ENCODE measurements at places on chromosomes 6 and 20.

DNA sequence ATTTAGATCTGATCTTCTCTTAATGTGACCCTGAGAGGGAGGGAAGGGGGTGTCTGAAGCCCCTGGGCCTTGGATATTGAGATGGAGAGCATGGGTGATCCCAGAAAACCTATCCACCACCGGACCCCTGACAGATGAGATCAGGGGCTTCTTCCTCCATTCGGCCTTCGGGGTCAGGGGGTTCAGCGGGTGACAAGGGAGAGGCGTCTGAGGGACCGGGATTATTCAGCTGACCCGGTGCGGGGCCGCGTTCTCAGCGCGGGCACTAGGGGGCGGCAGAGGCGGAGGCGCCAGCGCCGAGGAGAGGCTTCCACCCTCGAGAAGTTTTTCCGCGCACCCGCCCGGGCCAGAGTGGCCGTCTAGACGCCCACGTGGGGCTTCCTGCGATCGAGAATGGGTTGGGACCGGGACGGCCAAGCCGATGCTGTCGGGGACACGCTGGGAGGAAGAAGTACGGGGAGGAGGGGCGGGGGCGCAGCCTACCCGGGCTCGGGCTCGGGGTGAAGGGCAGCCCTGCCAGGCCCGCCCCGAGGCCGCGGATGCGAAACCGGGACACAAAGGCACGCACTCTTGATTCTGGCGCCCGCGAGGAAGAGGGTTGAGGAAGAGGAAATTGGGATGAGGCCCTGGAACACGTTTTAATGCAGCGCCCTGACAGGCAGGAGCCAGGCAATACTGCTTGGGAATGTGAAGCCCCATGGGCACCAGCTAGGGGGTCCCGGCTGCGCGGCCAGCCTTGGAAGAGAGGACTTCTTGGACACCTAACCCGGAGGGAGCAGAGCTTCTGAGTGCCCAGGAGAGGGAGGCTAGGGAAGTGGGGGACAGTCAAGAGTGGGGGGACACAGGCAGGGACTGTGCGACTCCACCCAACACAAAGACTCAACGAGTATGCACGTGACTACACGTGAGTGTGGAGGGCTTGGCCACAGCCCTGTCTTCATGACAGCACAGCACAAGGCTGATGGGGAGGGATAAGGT lies 30.6 kb downstream of the COL11A2 start:
- no peak for DNase-seq

DNA sequence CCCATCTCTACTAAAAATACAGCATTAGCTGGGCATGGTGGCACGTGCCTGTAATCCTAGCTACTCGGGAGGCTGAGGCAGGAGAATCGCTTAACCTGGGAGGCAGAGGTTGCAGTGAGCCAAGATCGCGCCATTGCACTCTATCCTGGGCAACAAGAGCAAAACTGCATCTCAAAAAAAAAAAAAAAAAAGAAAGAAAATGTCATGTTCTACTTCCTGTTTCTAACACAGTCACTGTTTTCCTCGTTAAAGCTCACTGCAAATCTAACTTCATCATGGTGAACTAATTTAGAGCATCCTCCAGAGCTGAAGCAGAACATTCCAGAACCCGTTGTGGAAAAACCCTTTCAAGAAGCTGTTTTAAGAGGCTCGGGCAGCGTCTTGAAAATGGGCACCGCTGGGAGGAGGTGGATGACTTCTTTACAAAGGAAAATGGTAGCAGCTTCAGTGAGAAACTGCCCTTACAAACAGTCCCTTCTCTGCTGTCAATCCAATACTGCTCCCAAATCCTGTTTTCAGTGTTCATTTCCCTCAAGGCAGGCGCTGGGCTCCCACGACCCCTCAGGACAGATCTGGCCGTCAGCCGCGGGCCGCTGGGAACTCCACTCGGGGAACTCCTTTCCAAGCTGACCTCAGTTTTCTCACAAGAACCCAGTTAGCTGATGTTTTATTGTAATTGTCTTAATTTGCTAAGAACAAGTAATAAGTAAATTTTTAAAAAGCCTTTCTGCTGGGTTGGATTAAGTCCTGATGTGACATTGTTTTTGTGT lies 12.5 kb downstream of the CTSZ start:
- no peak for DNase-seq

- DNase-seq: no peak
Observed at GRCh38 chr6:7106752-7107577, 796 bp upstream of the RREB1 start.

DNA sequence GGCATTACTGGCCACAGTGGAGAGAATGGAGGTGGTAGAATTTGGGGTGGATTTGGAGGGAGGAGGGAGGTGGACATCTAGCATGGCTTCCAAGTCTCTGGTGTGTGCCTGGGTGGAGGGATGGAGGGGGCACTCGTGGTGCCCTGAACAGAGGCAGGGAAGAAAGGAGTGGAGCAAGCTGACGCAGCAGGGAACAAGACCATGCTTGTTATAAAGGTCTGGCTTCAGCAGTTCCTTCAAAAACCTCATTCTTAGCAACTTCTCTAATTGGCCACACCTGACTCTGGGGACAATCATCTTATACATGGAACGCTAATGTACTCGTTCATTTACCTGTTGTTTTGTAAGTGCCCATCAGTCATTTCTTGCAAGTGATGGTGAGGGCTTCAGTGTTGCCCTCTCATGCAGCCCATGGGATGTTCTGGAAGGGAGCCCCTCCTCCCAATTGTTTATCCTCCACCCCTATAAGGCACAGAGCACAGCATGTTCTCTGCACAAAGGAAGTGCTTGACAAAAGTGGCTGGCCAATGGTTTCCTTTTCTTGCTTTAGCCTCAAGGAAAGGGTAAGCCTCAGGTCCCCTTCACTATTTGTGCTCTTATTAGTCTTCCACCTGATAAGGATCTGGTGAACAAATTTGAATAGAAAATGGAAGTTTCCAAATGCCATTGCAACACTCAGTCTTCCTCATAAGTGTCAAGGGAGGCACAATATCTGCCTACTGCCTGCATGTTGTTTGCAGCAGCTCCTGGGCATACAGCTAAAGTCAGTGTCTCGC lies 39.3 kb downstream of the GFOD1 start:
- no peak for DNase-seq

DNA sequence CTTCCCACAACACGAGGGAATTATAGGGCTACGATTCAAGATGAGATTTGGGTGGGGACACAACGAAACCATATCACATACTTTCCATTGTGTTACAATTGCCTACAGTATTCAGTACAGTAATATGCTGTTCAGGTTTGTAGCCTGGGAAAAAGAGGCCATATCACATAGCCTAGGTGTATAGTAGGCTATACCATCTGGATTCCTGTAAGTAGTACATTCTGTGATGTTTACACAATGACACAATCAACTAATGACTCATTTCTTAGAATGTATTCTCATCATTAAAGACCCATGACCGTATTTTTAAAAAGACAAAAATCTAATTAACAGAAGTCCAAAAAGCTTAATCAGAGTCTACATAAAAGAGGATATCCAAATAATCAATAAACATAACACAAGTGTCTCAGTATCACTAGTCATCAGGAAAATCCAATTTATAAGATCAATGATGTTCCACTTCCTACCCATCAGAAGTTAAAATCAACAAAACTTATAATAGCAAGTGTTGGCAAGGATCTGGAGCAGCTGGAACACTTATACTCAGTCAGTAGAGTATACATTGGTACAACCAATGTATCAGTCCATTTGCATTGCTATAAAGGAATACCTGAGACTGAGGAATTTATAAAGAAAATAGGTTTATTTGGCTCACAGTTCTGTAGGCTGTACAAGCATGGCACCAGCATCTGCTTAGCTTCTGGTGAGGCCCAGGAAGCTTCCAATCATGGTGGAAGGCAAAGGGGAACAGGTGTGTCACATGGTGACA lies 215.9 kb downstream of the CLVS2 start:
- no peak for DNase-seq

DNA sequence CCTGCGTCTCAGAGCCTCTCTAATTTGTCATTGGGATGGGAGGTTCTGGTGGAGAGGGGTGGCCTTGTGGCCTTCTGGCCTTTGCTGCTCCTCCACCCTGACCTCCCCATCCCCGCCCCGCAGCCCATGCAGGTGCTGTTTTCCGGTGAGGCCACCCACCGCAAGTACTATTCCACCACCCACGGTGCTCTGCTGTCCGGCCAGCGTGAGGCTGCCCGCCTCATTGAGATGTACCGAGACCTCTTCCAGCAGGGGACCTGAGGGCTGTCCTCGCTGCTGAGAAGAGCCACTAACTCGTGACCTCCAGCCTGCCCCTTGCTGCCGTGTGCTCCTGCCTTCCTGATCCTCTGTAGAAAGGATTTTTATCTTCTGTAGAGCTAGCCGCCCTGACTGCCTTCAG lies 171.8 kb upstream of the RNF24 start:
- DNase-seq: no peak

DNA sequence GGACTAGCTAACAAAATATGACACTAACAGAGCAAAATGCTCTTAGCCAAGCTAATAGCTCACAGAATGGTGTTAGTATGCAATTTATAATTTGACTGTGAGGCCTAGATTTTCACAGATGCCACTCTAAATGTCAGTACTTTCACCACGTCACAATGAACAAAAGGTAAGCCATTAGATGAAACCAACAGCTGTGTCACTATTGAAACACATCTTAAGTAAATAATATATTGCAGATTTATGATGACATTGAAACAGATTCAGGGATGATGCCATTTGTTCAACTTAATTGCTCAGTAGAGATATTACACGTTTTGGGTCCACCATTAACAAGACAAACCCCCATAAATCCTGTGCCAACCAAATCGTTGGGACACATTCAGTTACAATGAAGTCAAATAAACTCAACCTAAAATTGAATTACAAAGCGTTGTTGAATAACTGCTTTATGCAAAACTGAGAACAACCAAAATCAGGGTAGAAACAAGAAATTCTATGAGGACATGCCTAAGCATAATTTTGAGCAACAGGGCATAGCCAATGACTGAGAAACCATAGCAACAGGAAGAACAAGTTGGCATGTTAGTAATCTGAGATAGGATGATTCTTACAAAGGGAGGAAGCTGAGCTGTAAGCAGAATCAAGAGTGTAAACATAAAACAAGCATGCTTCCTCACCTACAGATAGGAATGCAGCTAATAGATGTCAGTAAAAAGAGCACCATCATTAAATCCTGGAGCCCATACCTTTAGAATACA lies 85.6 kb upstream of the KHDRBS2 start:
- no peak for DNase-seq

DNA sequence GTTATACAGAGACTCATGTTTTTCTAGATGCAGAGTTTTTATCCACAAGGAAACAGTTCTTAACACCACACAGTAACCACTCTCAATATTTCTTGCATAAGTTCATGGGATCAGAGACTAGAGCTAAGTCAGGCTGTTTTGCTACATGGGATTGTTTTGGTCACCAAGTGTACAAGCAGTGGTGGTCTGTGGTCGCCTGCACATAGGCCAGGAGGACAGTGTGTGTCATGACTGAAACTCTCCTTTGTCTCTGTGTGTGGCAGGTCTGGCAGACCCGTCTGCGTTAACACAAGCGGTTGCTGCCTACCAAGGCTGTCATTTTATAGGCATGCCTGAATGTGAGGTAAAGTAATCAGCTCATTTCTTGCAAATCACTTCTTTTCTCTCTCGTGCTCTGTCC lies 18.9 kb downstream of the WRNIP1 start:
- no peak for DNase-seq

- DNase-seq: no peak
Observed at GRCh38 chr6:34096814-34097213, 49.1 kb downstream of the GRM4 start.

GRCh38 chr6:50818673-50819072 lies at the start of gene TFAP2B:
Gene TFAP2B, plus strand, starts transcription at chr6:50818871. Its CDS starts 21 bp downstream, at chr6:50818892.
- no peak for DNase-seq

- DNase-seq: no peak
Observed at GRCh38 chr6:139415365-139415764, 40.9 kb upstream of the CITED2 start.

- no peak for DNase-seq
Observed at GRCh38 chr6:157773248-157773773, 49.7 kb upstream of the SNX9 start.

DNA sequence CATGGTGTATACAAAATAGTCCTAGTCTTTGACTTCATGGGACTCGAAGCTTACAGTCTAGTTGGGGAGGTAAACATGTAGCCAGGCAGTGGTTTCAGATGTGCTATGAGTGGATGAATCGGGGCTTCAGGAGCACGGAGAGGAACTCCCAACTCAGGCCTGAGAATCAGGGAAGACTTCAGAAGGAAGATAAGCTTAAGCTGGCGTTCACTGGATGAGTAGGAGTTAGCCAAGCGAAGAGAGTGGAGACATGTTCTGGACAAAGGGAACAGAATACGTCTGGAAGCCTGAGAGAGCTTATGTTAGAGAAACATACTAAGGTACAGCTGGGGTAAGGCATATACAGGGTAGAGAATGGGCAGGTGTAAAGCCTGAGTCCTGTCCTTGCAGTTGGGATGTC lies 8.8 kb downstream of the CARMIL1 start:
- DNase-seq: no peak

- no peak for DNase-seq
Observed at GRCh38 chr20:57513199-57513598, 11.7 kb downstream of the CTCFL start.

DNA sequence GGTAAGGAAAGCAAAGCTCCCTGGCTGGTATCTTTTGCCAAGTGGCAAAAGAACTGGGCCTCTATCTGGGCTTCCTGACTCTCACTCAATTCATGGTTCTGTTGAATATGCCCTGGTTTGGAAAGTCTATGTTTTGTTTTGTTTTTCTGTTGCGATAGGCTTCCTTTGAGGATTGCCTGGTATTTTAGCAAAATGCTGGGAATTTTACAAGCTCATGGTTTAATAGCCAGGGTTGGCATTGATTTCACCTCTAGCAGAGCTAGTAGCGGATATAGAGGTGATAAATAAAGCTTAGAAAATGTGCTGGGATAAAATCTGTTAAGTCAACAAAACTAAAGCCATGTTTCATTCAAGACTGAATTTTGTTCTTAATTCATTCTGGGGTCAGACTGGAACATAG lies 109.9 kb downstream of the RNF144B start:
- DNase-seq: no peak

DNA sequence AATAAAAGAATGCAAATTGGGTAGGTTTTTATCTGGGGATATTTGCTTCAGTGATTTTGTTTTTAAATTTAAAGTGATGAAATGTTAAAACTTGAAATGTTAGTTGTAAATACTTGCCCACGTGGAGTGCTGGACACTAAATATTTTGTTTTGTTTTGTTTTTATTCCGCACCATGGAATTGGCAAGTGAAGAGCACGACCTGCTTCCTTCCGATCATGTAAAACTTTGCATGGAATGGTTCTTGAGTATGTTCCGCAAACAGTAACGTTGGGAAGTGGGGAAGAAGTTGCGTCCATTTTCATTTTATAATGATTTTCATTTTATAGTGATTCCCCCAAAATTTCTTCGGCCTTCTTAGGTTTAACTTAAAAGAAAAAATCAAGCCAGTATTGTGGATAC lies 765 bp downstream of the IRAK1BP1 start:
- no peak for DNase-seq

DNA sequence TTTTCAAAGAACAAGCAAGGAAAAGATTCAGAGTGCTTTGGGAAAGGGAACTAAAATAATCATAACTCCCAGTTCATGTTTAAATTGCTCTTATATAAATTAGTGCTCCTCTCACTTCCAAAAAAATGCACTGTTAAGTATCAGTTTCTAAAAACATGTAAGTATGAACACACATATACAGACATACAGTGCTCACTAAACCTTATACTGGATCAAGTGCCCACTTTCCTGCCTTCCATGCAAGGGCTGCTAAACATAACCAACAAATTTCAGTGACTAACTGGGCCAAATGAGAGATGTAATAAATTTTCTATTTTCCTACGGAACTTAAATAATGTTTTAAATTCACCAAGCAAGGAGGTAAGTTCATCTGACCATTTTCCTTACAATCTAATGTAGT lies 6.4 kb downstream of the TFAP2A start:
- no peak for DNase-seq

- DNase-seq: no peak
Observed at GRCh38 chr20:25055711-25056495, 2.0 kb downstream of the ACSS1 start.

All from esophagus squamous epithelium (tissue), 5 donors.